ENCODE measurements at places on chromosomes 5 and 9. TPM values are rescaled to one million over a fixed set of nuclear protein-coding genes. Genes with fewer than 3 reads are reported as not detected.

Gene GABRG2
- total RNA-seq = not detected

Gene AOPEP
- 25.7 TPM for total RNA-seq

Gene PDE6A
- total RNA-seq = not detected

Gene RAB24
- total RNA-seq = 12.7 TPM

Gene MIGA2
- 15.2 TPM for total RNA-seq

Gene PCDHB4
- not detected for total RNA-seq

Gene OR1N1
- total RNA-seq = not detected

Gene COMMD10
- 21.6 TPM for total RNA-seq

Gene TEK
- 0.10 TPM for total RNA-seq

Gene STKLD1
- 0.49 TPM for total RNA-seq

Gene TRPM3
- total RNA-seq = not detected

Gene TLE1
- 21.4 TPM for total RNA-seq

Gene FRMD3
- total RNA-seq = 0.10 TPM

Gene GPX3
- total RNA-seq = 13.2 TPM

Gene ELOVL7
- total RNA-seq = 7.2 TPM

Gene PDGFRB
- not detected for total RNA-seq

Gene CDK5RAP2
- 44.5 TPM for total RNA-seq

Gene WDR31
- total RNA-seq = 0.71 TPM
